Fibroblast of the conjunctiva (primary cell): ENCODE measurements at places on chromosomes 3 and 15.

DNA sequence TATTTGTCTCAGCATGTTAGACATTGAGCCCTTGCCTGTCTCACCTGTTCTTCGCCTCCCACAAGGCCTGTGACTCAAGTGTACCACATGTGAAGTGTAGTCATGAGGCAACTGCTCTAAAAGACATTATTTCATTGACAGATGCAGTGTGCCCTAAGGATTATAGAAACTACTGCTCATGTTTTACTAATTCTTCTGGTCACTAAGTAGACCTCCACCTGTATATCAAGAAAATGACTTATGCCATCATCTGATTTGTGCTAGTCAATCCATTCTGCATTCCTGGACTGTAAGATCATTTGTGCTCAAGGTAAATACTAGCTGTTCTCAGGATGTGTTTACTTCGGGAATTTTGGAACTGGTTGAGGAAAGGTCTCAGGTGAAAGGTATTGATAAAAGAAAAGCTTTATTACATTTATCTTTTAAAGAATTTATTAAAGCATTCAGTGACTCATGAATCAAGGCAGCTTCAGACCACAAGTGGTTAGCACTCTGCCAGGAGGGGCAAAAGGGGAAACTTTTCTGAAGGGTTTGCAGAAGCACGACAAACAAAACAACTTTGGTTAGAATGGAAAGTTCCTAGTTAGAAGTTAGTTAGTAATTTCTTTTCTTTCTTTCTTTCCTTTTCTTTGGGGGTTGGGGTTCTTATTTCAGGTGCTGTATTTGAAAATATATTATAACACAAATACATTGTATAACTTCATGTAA is 465.3 kb upstream of the CBLB start:
- peak; percentile 3 for DNase-seq

GRCh38 chr3:178743297-178743696 is 207.1 kb downstream of the KCNMB2 start:
- DNase-seq, result no peak

- peak; percentile 45 for DNase-seq
These were observed 67.7 kb downstream of the CPN2 start for GRCh38 chr3:194283221-194284006.

GRCh38 chr3:138945709-138946662 is 951 bp downstream of the FOXL2 start:
- no peak for DNase-seq

- DNase-seq, result no peak
These were observed 2.6 kb downstream of the CLPX start for GRCh38 chr15:65182538-65182937.

- peak; percentile 64 for DNase-seq
These were observed 67.4 kb downstream of the GRIP2 start for GRCh38 chr3:14472471-14473351.

- DNase-seq, result no peak
These were observed 117.5 kb downstream of the MBNL1 start for GRCh38 chr3:152386208-152386607.

DNA sequence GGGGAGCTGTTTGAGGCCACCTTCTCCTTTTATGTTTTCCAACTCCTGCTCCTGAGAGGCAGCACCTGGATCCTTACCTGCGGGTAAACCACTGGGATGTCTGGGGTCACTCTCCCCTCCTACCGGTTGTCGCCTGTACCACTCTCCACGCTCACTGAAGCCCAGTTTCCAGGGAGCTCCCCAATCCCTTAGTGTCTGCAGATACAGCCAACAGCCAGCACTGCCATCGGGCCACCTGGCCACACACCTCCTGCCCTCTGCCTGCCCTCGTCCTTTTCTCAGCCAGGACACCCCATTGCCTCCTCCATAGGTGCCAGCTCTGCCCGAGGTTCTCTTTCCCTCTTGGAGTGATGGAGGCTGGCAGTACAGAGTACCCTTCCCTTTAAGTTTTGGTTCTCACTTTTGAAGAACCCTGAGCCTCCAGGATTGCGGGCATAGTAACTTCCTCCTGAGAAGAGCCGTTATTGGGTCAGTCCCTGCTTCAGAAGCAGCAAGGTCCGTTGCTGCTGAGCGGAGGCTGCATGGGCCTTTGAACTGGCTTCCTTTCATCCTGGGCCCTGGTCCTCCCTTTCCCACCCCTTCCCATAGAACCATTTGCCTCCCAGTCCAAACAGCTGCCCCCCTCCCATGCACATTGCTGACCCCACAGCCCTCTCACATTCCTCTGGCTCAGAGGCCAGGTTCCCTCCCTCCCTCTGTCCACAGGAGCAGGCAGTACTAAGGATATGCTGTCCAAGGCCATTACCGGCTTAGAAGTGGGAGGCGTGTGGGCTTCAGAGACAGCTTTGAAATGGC is 30.9 kb downstream of the ARNT2 start:
- DNase-seq, result no peak

GRCh38 chr3:42192334-42193200 is 73.4 kb downstream of the CCK start:
- no peak for DNase-seq

DNA sequence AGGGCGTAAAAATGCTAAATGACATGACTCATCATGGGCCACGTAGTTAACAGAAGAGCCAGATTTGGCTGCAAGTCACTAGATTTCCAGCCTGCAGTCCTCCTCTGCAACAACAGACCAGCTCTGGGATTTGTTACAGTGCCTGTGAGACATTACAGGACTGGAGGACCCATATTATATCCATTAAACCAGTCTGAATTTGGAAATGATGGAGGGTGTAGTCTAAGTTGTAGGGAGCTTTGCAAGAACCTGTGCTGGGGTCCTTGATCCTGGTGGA is 10.8 kb downstream of the ZNF774 start:
- DNase-seq, result peak; percentile 63
